ENCODE measurements at places on chromosomes 6 and 20.

GRCh38 chr6:169221264-169221663, 32.4 kb downstream of the THBS2 start:
- DNase-seq: no peak
- H3K27ac ChIP-seq: no peak overlapping the region
- H3K27me3 ChIP-seq: peaks cover 4% of the 10 kb centered on the region
- no peaks in the 10 kb centered on the region for H3K4me1 ChIP-seq
- no peaks in the 10 kb centered on the region for H3K36me3 ChIP-seq

DNA sequence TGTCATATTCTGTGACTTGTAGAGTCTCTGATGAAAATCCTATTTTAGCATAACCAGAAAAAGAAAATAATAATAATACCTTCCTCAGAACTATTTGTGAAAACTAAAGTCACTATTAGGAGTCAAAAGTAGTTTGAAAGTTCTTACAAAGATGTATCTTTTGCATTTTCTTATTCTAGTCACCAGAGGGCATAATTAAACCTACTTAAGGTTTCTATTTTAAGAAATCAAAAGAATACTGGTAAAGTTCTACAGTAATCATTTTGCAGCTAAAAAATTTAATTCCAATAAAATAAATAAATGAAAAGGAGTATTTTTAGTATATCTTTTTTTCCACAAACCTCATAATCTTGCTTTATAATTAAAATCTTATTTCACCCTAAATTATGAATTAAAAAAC, 28.0 kb upstream of the MCM9 start:
- no peak for DNase-seq
- H3K27ac ChIP-seq: no peak overlapping the region
- no peaks in the 10 kb centered on the region for H3K27me3 ChIP-seq
- peaks cover 6% of the 10 kb centered on the region for H3K4me1 ChIP-seq
- H3K36me3 ChIP-seq: no peaks in the 10 kb centered on the region

DNA sequence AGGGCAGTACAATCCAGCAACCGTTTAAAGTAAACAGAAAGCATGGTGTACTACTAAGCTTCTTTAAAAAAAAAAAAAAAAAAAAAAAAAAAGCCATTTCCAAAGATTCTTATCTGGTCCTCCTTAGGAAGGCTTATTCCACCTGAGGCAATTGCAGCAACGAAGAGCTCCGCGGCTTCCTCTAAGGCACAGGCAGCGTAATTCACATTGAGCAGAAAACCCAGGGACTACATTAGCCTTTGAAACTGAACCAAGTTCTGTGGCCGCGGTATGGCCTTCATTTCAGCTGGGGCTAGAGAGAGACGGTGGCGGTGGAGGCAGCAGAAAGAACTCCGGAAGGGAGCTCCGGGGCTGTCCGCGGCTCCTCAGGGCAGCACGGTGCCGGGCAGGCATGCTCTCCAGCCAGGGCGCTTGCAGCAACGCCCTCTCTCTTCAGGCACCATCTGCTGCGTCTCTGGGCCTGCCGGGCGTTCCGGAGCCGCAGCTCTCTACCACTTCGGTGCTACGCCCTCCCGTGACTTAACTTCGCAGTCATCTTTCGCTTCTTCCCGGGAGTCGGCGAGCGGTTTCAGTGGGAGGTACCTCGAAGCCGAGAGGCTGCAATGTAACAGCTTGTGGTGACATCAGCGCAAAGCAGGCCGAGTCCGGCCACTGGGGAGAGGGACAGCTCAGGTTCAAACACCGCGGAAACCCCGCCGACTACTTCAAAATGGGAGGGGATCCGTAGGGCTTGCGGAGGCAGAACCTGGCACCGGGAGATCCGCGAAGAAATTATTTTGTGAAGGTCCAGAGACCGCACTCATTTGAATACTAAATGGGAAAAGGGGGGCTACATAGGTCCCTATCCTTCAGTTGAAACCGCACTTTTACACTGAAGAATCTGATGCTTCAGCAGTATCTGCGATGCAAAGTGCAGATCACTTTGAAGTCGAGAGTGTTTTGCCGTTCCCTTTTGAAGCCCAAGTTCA, 100.0 kb downstream of the DST start:
- no peak overlapping the region for H3K4me3 ChIP-seq
- no peaks in the 10 kb centered on the region for H3K4me1 ChIP-seq
- no peaks in the 10 kb centered on the region for H3K36me3 ChIP-seq
- H3K27me3 ChIP-seq: no peaks in the 10 kb centered on the region
- peak; percentile 84 for DNase-seq

- H3K4me3 ChIP-seq: no peak overlapping the region
- H3K27ac ChIP-seq: no peak overlapping the region
- H3K27me3 ChIP-seq: peaks cover 20% of the 10 kb centered on the region
- no peaks in the 10 kb centered on the region for H3K4me1 ChIP-seq
- no peak for DNase-seq
These were observed 477.3 kb downstream of the PREX1 start for GRCh38 chr20:48350313-48350988.

DNA sequence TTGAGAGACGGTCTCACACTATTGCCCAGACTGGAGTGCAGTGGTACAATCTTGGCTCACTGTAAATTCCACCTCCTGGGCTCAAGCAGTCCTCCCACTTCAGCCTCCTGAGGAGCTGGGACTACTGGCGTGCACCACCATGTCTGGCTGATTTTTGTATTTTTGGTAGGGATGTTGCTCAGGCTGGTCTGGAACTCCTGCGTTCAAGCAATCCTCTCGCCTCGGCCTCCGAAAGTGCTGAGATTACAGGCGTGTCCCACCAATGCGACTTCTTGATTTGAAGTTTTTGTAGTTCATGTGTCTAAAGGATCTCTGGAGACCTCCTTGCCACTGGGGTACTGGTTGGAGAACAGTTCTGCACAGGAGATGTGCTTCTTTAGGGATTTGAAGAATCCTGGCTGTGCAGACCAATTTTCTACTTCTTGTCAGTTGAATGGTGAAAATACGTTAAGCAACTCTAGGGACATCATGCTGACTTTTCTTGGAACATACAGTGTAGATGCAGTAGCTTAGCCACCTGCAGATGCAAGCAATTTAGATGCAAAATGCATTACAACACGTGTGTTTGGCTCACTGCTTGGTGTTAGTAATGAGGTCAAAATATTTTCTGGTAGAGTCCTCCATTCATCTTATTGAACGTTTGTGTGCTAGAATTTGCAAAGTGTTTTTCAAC, 28.2 kb downstream of the SYTL3 start:
- no peak overlapping the region for H3K4me3 ChIP-seq
- H3K27ac ChIP-seq: no peak overlapping the region
- H3K36me3 ChIP-seq: peaks cover 59% of the 10 kb centered on the region
- no peaks in the 10 kb centered on the region for H3K27me3 ChIP-seq
- DNase-seq: no peak
- peaks cover 14% of the 10 kb centered on the region for H3K4me1 ChIP-seq

Measured in activated CD4-positive, alpha-beta memory T cell treated with anti-CD3 and anti-CD28 coated beads for 36 hours (primary cell).